ENCODE measurements at places on chromosomes 1 and 21.
A peak's percentile ranks its signal among the peaks of the same experiment; 100 is the strongest.

DNA sequence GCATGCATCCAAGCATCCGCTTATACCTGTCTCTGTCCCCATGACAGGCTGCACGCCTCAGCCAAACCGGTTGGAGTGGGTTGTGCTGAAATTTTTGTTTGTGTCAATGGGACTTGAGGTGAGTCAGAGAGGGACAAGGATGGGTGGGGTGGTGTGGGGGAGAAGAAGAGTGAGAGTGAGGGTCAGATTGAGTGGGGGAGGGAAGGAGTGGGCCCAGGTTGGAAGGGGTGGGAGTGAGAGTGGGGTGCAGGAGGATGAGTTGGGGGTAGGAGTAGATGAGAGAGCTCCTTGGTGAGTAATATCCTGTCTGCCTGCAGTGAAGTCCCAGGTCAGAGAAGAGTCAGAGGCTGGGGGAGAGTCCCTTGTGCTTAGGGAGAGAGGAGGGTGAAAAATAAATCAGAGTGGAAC lies 3.3 kb upstream of the NECTIN4 start:
- no peak for DNase-seq

- DNase-seq, result peak; percentile 33
Measured at GRCh38 chr1:42259739-42260064, 75.3 kb downstream of the FOXJ3 start.

GRCh38 chr1:228837817-228838716 lies 102.8 kb downstream of the RHOU start:
- no peak for DNase-seq

- no peak for DNase-seq
Measured at GRCh38 chr21:31409831-31410487, 65.9 kb upstream of the TIAM1 start.

GRCh38 chr21:34185026-34185750 lies 111.8 kb downstream of the MRPS6 start:
- DNase-seq, result peak; percentile 76

GRCh38 chr1:12772520-12772919 lies 1.0 kb upstream of the PRAMEF12 start:
- no peak for DNase-seq

DNA sequence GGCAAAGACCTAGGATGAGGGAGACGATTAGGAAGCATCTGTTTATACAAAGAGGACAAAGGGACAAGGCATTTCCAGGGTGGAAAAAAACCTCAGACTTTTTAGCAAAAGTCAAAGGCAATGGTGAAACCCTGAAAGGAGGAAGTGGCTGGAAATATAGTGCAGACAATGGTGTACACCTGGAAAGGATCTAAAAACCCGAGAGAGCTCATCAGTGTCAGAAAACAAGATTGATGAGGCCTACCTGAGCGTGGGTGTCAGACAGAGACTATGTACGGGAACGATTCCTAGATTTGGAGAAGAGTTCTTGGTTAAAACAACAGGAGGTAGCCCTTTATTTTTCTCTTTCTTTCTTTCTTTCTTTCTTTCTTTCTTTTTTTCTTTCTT lies 68.8 kb upstream of the HUNK start:
- DNase-seq, result no peak

DNA sequence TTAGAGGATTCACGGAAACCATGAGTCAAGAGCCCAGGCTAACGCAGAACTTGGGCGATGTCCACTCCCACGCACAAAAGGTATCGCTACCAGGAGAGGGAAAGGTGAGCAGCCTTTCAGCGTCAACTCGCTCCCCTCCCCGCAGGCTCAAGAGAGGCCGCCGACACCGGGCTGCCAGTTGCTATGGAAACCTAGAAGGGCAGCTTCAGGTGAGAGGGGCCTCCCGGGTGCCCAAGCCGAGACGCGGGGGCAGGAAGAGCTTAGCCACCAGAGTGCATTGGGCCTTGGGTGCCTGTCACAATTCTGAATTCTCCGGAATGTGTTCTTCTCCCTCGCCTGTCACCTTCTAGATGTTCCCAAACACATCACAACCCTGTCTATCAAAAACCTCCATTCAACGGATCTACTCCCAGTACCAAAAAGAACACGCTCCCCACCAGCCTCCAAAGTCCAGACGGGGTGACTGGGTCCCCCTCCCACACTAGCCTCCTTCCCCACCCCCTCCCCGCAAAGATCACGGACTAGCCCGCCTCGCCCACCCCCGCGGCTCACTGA lies 694 bp downstream of the MEAF6 start:
- peak; percentile 57 for DNase-seq

- no peak for DNase-seq
Measured at GRCh38 chr1:113958691-113959090, 20.6 kb upstream of the OLFML3 start.

GRCh38 chr1:209727286-209727685 lies 22.6 kb downstream of the HSD11B1 start:
- DNase-seq, result no peak

- no peak for DNase-seq
Measured at GRCh38 chr1:222421380-222421779, 126.5 kb downstream of the HHIPL2 start.

DNA sequence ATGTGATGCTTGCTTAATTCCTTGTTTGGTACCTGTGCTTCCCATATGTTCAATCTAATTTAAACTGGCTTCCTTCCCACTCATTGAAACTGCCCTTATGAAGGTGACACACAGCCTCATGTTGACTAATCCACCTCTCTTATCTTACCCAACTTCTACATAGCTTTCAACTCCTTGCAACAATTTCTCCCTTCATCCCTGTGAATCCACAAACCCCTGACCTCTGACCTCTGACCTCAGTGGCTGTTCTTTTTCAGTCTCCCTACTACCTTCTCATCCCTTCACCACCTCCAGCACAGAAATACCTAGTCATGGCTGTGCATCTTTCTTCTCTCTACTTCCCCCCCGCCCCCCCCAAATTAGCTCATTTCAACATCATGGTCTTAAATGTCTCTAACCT lies 144.5 kb downstream of the TTLL7 start:
- DNase-seq, result no peak

All from D341Med (cell line).